ENCODE measurements at places on chromosomes 6 and 20.

DNA sequence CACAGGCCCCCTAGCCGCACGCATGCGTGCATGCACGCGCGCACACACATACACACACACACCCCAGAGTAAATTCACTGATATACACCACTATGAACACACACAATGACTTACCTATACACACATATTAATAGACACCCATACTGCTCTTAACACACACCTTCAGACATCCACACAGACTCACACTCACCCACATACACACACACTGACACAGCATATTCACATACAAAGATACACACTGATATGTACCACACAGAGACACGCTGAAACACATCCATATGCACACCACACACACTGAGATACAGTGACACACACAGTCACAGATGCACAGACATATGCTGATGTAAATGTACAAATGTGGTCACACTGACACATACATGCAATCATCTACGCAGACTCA, 5.6 kb downstream of the SGK2 start:
- no peak for DNase-seq

GRCh38 chr6:89339565-89339964, 13.0 kb downstream of the UBE2J1 start:
- no peak for DNase-seq

- DNase-seq: no peak
These were observed 225.3 kb upstream of the FAM83B start for GRCh38 chr6:54621285-54621684.

DNA sequence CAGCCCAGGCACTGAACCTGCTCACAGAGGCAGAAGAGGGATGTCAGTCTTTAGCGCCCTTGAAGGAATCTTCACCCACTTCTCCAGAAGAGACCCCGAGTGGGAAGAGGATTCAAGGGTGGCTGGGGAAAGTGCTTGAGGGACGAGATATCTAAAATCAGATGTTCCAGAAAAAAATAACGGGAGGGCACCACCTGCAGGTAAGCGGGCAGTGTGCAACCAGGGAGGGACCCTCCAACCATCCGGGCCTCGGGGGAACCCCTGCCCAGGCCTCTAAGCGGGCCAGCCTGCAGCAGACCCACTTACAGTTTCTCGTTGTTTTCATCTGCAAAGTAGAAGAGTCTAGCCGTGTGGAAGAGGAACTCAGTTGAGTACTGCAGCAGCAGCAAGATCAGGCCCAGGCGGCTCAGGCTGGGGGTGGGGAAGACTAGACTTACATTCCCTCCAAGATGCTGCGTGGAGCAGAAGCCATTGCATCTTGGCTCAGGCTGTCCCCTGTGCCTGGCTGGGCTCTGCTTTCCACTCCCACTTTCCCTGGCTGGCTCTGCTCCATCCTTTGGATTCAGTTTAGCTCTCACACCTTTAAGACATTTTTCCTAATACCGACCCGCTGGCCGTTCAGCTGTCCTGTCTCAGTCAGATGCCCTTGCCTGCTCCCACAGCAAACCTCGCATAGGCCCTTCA, 71.0 kb downstream of the TRAM2 start:
- no peak for DNase-seq

- DNase-seq: peak; percentile 92
These were observed at the start of gene TMEM242 for GRCh38 chr6:157323255-157323965. Gene TMEM242, minus strand, starts transcription at chr6:157323519. Its CDS starts 20 bp downstream, at chr6:157323499.

GRCh38 chr6:53818858-53819609, 24.2 kb downstream of the LRRC1 start:
- no peak for DNase-seq

Data from RPMI7951 (cell line).